H4 (cell line): ENCODE measurements at places on chromosomes 6 and 20. TPM values are rescaled to one million over a fixed set of nuclear protein-coding genes. Genes with fewer than 3 reads are reported as not detected.

Gene ATRN
- total RNA-seq = 14.8 and 18.4 TPM in 2 replicates

Gene ADAM33
- total RNA-seq = not detected in 2 replicates

Gene SPDEF
- total RNA-seq = 0.29 TPM in 1 of 2 replicates, not detected in the other

- no peak for DNase-seq
These were observed 165.7 kb downstream of the FOXC1 start for GRCh38 chr6:1775441-1775840.

GRCh38 chr6:42987533-42988451 lies 3.4 kb downstream of the PPP2R5D start:
- no peak for DNase-seq

Gene OOEP
- not detected in 2 replicates for total RNA-seq

Gene NKAIN4
- total RNA-seq = 0.78 TPM in 1 of 2 replicates, not detected in the other

DNA sequence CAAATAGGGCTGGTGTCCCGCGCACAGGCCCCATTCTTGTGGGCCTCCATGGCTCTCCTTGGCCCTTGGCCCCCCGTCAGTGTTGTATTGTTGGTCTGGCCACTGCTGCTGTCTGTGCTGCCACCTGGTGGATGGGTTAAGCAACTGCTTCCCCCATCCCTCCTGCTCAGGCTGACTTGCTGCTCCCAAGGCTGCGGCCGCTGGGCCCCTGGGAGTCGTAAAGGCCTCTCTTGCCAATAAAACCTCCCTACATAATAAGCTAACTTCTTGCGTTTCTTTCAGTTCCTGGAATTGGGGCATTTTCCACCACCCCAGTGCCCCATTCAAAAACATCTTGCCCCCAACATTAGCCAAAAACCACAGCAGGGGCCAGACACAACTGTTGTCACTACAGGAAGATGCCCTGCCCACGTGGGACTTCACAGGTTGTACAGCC lies 27.1 kb downstream of the CD83 start:
- DNase-seq = peak; percentile 75

- DNase-seq = no peak
These were observed 78.7 kb upstream of the IFNGR1 start for GRCh38 chr6:137297887-137298286.

DNA sequence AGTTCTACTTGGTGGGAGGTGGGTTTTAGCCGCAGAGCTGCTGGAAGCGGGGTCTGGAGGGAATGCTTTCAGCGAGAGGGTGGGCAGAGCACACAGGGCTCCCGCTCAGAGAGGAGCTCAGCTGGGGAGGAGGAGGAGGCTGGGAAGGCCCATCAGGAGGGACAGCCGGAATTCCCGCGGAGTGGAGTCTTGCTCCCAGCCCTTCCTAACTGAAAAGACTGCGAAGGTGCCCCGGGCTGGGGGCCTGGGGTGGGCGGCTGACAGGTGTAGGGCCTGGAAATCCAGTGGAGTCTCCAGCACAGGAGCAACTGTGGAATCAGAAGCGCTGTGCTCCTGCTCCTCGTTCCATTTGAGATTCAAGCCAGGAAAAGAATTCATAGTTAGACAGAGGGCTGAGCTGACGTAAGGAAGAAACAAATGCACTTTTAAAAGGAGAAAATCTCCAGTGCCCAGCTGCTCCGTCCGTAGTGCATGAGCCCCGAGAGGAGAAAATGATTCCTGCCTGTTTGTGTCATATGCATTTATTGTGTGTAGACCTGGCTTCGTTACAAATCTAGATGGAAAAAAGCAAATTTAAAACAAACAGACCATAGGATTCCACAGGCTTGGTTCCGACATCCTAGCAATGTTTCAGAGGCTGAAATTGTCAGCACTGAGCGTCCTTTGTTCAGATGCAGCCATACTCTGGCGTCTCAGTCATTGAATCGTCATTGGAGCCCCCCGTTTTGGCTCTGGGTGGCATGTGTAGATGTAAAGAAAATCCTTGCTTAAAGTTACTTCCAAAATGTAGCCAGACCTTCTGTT lies 197.7 kb downstream of the SMOC2 start:
- no peak for DNase-seq

DNA sequence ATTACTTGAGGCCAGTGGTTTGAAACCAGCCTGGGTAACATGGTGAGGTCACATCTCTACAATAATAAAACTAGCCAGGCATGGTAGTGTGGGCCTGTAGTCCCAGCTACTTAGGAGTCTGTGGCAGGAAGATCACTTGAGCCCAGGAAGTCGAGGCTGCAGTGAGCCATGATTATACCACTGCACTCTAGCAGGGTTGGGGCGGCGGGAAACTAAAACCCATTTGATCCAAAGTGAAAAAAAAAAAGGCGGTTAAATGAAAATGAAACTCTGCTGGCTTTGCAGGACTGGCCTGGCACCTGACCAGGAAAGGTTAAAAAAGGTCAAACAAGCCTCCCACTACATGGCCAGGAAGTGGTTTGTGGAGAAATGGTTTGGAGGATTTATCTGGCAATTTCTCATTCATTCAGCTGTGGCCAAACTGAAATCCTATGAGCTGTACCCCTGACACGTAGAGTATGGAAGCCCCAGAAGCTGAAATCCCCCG lies 36.6 kb downstream of the MTRES1 start:
- DNase-seq = peak; percentile 80

DNA sequence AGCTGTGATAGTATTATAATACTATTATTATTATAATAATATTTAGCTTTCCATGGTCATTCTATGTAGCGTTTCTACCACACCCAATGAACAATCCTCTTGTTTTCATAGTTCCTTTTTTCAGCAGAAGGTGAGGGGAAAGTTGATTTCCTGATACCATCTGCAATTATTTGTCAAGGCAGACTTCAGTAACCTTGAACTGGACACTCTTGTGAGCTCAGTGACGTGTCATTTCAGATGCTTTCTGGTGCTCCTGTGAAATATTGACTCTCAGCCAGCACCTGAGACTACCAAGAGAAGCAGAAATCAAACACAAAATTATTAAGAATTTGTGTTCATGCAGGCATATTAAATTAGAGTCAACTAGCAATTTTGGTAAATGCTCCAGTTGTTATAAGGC lies 46.0 kb upstream of the PROKR2 start:
- DNase-seq = no peak

Gene IP6K3
- 0.06 TPM in 1 of 2 replicates, not detected in the other for total RNA-seq

- DNase-seq = no peak
These were observed 18.7 kb downstream of the DEK start for GRCh38 chr6:18245642-18246041.

- DNase-seq = no peak
These were observed 192.9 kb downstream of the SYNDIG1 start for GRCh38 chr20:24662322-24662721.

Gene HSPA1L
- total RNA-seq = 0.85 and 1.0 TPM in 2 replicates

Gene ALDH5A1
- 1.7 and 2.0 TPM in 2 replicates for total RNA-seq

Gene PLN
- 0.60 TPM in 1 of 2 replicates, not detected in the other for total RNA-seq

Gene BLCAP
- total RNA-seq = 37.1 and 50.3 TPM in 2 replicates

Gene KCNG1
- 11.3 and 24.5 TPM in 2 replicates for total RNA-seq

DNA sequence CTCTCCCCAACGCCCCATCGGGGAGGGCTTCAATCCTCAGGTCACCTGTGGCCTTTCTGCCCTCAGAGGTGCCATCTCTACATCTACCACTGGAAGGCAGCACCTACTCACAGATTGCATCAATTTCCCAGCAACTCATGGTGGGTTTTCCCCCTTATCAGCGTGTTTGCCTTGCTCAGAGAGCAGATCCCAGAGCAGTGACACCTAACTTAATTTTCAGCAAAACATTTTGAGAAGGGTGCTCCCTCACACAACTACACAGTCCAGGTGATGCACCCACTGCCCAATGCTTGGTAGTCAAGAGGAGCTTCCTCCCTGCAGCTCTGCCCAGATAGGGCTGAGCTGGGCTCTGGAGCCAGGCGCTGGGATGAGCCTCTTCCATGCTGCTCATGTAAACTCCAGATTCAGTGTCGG lies 48.2 kb downstream of the PLG start:
- DNase-seq = no peak

Gene CST4
- not detected in 2 replicates for total RNA-seq

DNA sequence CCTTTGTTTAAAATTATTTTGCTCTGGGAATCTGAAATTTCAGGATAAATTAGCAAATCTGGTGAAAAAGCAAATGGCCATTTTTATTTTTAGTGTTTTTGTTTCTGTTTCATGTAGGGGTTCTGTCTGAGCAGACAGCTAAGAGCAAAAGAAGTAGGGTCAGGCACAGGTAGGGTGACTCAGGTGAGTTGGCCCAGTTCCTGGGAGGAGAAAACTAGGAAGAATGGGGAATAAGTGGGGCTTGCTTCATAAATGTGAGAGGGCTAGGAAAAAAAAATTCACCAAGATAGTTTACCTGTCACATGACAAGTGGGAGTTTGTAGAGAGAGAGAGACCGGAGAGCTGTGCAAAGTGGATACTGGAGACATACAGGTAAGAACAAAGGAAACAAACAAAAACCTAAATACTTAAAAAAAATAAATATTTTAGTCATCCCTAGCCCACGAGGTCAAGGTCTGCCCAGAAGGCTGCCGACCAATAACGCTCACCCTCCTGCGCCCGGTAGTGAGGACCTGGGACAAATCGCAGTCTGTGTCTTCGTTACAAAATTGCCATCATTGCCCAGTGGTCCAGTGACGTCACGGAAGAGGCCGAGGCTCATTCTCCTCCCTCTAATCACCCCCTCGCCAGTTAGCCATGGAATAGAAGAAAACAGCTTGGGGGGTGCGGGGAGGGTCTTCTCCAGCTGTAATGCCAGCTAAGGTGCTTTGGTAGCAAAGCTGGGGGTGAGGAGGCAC lies 2.3 kb downstream of the THBD start:
- no peak for DNase-seq

Gene BYSL
- total RNA-seq = 25.0 and 27.8 TPM in 2 replicates

DNA sequence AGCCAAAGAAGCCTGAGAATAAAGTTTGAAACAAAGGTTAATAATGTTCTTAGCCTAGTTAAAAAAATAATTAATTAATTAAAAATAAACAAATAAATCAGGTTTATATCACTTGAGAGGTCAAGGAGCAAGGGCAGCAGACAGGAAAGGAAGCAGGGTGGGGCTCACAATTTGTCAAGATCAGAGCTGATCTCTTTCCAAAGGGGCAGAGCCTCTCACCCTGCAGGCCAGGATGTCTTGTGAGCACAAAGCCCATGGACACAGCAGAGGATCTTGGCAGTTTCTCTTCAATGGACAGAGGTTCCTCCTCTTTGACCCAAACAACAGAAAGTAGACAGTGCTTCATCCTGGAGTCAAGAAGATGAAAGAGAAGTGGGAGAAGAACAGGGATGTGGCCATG lies 14.9 kb downstream of the ULBP1 start:
- no peak for DNase-seq

Gene VNN1
- total RNA-seq = not detected in 2 replicates

Gene MED20
- 49.4 and 51.8 TPM in 2 replicates for total RNA-seq

DNA sequence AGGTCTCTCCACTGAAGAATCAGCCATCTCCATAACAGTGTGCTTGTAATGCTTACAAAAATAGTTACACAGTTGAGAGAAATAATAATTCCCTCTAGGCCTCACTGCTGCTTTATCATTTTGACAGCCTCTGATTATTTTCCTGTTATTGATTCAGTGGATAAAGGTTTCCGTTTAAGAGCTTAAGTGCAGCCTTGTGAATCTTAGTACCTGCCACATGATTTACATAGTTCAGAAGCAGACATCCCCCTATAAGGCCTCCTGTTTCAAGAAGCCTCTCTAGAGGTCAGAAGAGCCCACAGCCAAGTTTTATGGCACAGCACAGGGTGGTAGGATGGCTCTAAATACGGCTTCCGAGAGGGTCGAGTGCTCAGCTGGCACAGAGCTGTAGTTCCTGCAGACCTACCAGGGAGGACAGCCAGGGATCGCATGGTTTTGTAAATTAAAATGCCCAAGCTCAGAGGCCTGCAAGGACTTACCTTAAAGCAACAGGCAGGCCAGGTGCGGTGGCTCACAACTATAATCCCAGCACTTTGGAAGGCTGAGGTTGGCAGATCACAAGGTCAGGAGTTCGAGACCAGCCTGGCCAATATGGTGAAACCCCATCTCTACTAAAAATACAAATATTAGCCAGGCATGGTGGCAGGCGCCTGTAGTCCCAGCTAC lies 17.6 kb upstream of the PYGB start:
- no peak for DNase-seq

DNA sequence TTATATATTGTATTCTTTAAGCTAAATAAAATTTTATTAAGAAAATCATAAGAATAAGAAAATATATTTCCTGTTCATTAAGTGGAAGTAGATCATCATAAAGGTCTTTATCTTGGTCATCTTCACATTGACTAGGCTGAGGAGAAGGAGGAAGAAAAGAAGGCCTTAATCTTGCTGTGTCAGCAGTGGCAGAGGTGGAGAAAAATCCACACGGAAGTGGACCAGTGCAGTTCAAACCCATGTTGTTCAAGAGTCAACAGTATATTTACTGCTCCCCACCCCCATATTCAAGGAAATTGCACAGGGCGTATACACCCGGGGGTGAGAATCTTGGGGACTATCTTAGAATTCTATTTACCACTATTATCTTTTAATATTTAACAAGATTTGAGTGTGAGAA lies 178.6 kb upstream of the SCGN start:
- DNase-seq = no peak

- DNase-seq = no peak
These were observed 8.5 kb upstream of the POU5F1 start for GRCh38 chr6:31179042-31179386.

Gene PRPH2
- not detected in 2 replicates for total RNA-seq

DNA sequence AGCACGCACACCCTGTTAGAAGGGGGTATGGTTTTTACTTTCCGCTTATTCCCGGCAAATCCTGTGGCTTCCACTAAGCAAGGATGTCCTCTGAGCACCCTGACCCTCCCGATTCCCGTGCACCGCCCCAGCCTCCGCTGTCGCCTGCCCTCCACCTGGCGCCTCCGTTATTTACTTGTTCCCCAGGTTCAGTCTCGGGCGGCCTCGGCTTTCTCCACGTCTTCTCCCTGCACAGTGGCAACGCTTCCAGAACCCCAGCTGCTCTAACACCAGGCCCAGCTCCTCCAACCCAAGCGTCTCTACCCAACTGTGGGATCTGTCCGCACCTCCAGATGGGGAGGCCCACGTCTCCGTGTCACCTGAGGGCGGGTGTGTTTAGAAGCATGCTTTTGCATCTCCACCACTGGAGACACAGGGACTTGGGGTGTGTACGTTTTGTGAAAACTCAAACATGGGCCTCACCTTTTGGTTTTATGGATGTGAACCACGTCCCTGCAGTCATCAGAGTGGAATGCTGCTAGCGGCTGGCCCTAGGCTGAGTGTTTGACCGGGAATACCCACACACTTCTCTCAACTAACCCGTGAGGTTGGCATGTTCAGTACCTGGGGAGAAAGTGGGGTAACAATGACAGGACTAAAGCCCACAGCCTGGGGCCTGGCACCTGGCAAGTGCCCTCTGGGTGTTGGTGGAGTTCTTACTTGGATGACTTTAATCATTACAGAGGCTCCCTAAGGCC lies 79.9 kb downstream of the THBS2 start:
- DNase-seq = no peak

DNA sequence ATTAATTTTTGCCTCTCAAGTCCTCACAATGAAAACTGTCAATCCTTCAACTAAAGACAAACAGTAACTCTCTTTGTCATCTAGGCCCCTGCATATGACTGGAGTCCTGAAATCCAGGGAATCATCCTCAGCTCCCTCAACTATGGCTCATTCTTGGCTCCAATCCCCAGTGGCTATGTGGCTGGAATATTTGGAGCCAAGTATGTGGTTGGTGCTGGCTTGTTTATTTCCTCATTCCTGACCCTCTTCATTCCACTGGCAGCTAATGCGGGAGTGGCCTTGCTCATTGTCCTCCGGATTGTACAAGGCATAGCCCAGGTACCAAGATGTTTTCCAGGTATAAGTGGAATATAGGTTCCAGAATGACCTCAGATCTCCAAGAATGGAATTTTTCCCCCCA lies 15.4 kb downstream of the SLC17A4 start:
- DNase-seq = peak; percentile 29

Gene LAMA2
- 9.7 and 11.1 TPM in 2 replicates for total RNA-seq
